ENCODE measurements at places on chromosomes 16 and 17. TPM values are rescaled to one million over a fixed set of nuclear protein-coding genes. Genes with fewer than 3 reads are reported as not detected.

The GDPD3 gene
- polyA plus RNA-seq = 5.4 TPM

The TEX19 gene
- polyA plus RNA-seq = not detected

The GAS7 gene
- polyA plus RNA-seq = 57.9 TPM

The DOC2A gene
- 0.61 TPM for polyA plus RNA-seq

The DNAH3 gene
- 0.42 TPM for polyA plus RNA-seq

The FBXL16 gene
- 0.34 TPM for polyA plus RNA-seq

The NAGPA gene
- 5.2 TPM for polyA plus RNA-seq

DNA sequence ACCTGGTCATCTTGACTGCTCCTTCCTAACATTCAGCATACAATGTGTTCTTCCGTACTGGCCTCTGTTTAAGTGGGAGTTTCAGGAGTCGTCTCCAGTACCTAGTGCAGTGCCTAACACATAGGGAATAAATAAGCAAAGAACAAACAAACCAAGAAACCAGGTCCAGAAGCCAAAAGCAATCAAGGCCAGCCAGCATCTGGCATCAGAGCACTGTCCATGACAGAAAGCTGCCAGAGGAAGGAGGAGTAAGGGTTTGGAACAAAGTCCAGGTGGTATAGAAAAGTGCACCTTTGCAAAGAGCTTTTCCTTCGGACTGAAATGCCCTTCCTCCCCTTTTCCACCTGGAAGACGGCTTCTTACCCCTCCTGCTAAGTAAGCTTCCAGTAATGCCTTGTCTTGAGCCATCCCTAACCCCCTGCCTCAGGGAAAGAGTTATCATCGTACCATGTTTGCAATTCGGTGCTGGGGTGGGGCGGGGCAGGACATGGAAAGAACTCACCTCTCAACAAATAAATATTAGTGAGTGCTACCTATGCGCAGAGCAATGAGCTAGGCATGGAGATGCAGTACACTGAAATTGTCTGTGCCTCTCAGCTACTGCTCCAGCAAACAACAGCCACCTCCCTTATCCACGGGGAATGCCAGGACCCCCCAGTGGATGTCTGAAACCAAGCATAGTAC, 47.6 kb downstream of the C17orf67 start:
- no peak for DNase-seq

DNA sequence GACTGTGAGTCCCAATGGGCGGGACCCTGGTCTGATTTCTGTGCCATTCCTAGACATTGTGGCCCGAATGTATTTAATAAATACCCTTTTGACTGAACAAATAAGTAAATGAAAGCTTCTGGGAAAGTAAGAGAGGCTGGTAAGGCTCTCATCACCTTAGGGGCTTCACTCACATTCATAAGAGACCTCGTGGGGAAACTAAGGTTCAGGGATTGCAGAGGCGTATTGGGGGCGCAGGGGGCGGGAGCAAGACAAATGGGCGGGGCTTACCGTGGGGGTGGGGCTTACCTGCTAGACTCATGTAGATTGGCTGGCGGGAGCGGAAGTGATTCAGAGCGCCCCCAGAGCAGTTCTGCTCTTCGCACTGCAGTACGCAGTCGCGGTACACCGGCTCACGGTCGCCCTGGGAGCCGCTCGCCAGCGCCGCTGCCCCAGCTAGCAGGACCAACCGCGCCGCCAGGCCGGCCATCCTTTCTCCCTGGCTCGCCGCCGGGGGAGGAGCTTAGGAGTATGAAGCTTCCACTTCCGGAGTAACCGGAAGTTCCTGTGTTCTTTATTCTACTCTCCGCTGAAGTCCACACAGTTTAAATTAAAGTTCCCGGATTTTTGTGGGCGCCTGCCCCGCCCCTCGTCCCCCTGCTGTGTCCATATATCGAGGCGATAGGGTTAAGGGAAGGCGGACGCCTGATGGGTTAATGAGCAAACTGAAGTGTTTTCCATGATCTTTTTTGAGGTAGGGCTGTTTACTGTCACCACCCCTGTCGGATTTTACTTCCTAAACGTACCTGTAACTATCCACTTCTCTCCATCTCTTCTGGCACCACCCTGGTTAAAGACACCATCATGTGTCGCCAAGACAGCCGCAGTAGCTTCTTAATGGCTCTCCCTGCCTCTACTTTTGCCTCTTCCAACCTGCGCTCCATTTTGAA, at the start of gene PGAP3:
Gene PGAP3, minus strand, starts transcription at position 512 of the 929 bp plus-strand sequence. Its CDS starts 43 bp downstream, at position 469.
- peak; percentile 71 for DNase-seq

DNA sequence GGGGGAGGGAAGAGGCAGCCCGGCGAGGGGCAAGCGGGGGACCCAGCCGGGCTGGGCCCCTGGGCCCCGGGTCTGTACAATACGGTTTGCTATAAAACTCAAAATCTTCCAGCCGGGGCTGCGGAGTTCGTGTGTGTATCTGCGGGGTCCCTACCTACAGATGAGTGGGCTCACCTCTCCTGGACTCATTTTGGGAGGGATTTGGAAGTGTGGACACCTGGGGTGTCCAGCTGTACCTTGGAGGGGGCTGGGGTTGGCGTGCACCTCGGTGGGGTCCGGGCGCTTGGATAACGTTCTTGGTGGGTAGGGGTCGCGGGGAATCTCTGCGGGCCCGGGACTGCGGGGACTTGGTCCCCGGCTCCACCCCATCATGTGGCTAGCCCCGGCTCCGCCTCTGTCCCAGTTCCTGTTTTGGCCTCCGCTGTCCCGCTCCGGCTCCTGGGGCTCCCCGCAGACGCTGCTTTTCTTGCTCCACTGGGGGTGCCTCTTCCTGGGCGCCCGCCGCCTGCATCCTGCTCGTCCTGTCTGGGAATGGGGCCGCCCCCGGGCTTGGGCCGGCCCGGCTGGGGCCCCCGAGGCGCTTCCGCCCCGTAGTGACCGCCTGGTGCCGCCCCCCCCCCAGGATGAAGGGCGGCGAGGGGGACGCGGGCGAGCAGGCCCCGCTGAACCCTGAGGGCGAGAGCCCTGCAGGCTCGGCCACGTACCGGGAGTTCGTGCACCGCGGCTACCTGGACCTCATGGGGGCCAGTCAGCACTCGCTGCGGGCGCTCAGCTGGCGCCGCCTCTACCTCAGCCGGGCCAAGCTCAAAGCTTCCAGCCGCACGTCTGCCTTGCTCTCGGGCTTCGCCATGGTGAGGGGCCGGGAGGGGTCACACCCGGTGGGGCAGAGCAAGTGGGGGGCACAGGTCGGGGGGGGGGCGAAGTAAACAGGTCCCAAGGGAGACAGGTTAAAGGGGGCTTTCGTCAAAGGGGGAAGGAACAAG, at the start of gene ORAI3:
Gene ORAI3, plus strand, starts transcription at position 402 of the 983 bp plus-strand sequence. Its CDS starts 222 bp downstream, at position 624.
- DNase-seq = no peak

- no peak for DNase-seq
Observed at GRCh38 chr16:50696126-50696525, 2.7 kb downstream of the NOD2 start.

DNA sequence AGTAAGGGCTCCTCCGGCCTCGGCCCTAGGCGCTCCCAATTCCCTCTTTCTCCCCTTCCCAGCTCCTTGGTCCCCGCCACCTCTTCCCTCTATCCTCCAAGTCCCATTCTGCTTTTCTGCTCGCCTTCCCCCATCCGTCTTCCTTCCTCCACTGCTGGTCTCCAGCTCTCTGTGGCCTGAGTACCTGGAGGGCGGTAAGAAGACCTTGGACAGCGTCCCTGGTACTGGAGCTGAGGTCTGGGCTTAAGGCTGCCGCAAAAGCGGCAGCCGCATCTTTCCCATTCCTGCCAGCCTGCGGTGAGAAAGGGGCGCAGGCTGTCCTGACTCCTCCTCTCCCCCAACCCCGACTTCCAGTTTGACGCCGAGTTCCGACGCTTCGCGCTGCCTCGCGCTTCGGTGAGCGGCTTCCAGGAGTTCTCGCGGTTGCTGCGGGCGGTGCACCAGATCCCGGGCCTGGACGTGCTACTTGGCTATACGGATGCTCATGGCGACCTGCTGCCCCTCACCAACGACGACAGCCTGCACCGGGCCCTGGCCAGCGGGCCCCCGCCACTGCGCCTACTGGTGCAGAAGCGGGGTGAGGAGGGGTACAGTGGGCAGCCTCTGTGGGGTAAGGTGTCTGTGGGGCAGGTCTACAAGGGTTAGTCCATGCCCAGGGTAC, 471 bp downstream of the PARD6A start:
- DNase-seq = no peak

DNA sequence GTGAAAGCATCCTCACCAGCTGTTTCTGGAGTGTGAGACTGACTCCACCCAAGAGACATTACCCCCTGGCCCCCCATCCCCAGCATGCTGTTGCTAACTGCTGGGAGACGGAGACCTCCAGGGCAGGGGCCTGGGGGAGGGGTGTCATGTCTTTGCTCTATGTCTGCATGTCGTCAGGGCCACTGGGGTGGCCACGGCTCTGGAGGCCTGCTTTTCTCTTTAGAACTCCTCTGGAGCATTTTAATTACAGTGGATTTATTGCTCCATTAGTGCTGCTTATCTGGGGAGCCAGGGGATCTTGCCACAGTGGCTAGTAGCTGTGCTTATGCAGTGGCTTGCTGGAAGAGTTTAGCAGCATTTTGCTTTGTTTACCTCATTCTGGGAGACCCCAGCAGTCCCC, 32.3 kb downstream of the CLEC16A start:
- DNase-seq = no peak

DNA sequence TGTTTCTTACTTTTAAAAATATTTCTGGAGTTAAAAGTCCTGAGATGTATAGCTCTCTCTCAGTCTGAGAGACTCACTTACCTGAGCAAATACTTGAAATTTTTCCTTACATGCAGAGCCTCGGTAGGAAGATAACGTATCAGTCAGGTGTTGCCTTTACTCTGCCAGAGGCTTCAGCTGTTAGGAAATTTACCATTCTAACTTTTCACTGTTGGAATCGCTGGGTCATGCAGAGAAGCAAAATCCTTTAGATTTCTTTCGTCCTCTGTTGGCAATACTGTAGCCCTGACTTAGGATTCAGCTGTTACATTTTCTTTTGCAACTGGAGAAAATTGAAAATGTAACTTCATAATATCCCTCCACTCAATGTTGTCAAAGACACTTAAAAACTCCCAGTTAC, 20.0 kb upstream of the KCNJ16 start:
- no peak for DNase-seq

DNA sequence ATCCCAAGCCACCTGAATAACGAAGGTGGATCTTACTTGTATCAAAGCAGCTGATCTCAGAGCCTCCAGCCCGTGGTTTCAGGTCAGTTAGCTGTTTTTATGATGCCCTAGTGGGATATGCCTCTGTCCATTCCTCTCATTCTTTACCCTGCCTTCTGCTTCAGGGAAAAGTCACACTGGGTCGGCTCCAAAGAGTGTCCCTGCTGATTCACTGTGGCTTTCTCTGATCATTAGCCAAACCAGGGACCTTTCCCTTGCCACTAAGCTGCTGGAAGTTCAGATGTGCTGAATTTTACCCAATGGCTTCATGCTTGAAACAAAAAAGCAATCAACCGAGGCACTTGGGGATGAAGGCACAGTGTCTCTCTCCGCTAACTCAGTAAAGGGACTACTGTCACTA, 170.2 kb upstream of the SALL1 start:
- DNase-seq = no peak

- DNase-seq = no peak
Observed at GRCh38 chr16:54631782-54632181, 298.9 kb upstream of the IRX5 start.

DNA sequence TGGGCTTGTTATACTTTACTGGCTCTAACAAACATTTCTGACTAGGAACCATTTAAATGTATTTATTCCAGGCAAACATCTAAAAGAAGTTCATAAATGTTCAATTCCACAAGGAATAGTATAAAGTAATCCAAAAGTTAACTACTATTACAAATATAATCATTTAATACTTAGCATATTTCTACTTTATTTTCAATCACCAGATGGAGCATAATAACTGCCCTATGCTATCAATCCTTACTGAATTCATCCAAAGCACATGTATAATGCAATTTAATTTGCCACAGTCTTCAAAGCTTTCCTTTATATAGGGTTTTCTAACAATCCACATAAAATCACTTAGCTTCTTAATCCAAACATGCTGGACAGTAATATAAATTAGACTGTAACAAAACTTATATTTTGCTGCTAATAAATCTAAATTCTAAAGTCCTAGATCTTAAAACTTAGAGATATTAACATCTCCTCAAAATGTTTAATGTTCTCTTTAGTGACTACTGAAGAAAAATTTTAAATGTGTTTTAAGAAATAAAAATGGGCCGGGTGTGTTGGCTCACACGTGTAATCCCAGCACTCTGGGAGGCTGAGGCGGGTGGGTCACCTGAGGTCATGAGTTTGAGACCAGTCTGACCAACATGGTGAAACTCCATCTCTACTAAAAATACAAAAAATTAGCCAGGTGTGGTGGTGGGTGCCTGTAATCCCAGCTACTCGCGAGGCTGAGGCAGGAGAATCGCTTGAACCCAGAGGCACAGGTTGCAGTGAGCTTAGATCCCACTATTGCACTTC, 5.9 kb downstream of the MEIOB start:
- DNase-seq = no peak

GRCh38 chr17:1583556-1583955, 21.0 kb upstream of the PITPNA start:
- DNase-seq = no peak

DNA sequence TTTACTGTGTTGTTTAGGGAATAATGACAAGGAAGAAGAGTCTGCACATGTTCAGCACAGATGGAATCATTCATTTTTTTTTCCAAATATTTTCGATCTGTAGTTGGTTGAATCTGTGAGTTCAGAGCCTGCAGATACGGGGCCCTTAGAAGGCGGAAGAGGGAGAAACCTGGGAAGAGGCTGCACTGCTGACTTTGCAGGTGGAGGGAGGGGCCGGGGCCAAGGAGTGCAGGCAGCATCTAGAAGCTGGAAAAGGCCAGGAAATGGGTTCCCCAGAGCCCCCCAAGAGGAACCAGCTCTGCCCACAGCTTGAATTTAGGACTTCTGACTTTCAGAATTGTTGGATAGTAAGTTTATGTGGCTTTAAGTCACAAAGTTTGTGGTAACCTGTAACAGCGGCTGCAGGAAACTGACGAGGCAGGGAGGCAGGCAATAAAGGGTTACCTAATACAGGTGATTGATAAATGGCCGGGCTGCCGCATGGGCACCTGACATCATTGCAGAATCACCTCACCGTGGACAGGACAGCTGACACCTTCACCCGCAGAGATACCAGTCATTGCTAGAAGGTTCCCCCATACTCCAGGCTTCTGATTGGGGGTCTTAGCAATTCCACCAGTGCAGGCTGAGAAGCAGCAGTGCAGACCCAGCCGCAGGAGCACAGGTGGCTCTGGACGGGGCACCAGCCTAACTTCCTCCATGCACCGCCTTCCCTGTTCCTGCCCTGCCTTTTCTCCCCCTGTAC, 181.3 kb downstream of the IRF8 start:
- DNase-seq = no peak
